ENCODE measurements at places on chromosomes 3 and 15.

GRCh38 chr3:4805662-4806061 is 173.6 kb upstream of the BHLHE40 start:
- no peak overlapping the region for H3K4me3 ChIP-seq
- no peak for DNase-seq
- no peak overlapping the region for H3K27ac ChIP-seq
- H3K4me1 ChIP-seq, result no peaks in the 10 kb centered on the region
- no peaks in the 10 kb centered on the region for H3K27me3 ChIP-seq
- H3K36me3 ChIP-seq, result no peaks in the 10 kb centered on the region

- no peaks in the 10 kb centered on the region for H3K27me3 ChIP-seq
- H3K4me1 ChIP-seq, result no peaks in the 10 kb centered on the region
- no peak for DNase-seq
- H3K36me3 ChIP-seq, result no peaks in the 10 kb centered on the region
- H3K27ac ChIP-seq, result no peak overlapping the region
- H3K4me3 ChIP-seq, result no peak overlapping the region
These were observed 11.0 kb upstream of the PLXNA1 start for GRCh38 chr3:126971891-126972351.

DNA sequence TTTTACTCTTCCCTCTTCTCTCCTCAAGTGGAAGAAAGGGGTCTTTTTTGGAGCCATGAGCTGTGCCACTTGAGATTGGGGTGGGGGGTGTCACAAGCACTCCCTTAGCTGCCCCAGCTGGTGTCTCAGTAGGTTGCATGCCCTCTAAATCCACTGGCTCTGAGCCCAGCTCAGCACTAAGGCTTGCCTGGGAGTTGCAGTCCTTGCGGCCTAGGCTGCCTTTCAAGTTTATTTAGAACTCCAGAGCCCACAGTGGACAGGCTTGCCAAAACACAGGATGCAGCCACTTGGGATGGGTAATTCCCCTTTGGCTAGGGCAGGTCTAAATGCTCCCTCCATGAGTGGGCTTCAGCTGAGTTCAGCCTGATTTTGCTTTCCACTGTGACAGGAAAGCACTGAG is 24.7 kb downstream of the C3orf20 start:
- no peaks in the 10 kb centered on the region for H3K36me3 ChIP-seq
- H3K4me3 ChIP-seq, result no peak overlapping the region
- no peak for DNase-seq

- no peaks in the 10 kb centered on the region for H3K4me1 ChIP-seq
- H3K4me3 ChIP-seq, result no peak overlapping the region
- no peaks in the 10 kb centered on the region for H3K36me3 ChIP-seq
- H3K27me3 ChIP-seq, result no peaks in the 10 kb centered on the region
- no peak overlapping the region for H3K27ac ChIP-seq
These were observed 213.6 kb downstream of the RBMS3 start for GRCh38 chr3:29494305-29495036.

DNA sequence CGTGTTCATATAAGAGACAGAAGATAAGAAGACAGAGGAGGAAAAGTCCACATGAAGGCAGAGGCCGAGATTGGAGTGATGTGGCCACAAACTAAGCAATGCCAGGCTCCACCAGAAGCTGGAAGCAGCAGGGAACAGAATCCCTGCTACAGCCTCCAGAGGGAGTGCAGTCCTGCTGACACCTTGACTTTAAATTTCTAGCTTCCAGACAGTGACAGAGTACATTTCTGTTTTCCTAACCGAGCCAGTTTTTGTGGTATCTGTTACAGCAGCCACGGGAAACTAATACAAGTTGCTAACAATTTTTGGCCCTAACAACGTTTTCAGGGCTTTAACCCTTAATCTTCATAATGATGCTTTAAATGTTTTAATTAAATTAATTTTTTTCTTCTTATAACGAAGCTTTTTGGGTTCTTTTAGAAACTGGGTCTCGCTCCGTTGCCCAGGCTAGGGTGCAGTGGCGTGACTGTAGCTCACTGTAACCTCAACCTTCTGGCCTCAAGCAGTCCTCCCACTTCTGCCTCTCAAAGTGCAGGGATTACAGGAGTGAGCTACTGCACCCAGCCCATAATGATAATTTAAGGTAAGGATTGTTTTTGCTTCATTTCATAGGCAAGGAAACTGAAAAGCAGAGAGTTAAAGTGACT is 202.3 kb upstream of the PROK2 start:
- no peaks in the 10 kb centered on the region for H3K27me3 ChIP-seq
- no peak overlapping the region for H3K4me3 ChIP-seq
- no peaks in the 10 kb centered on the region for H3K4me1 ChIP-seq
- no peak overlapping the region for H3K27ac ChIP-seq

GRCh38 chr3:186121278-186121677 is 12.4 kb upstream of the ETV5 start:
- H3K36me3 ChIP-seq, result no peaks in the 10 kb centered on the region
- H3K27ac ChIP-seq, result no peak overlapping the region
- no peak for DNase-seq
- no peaks in the 10 kb centered on the region for H3K27me3 ChIP-seq

GRCh38 chr3:33706056-33706455 is 12.0 kb downstream of the CLASP2 start:
- no peak for DNase-seq
- peaks cover 3% of the 10 kb centered on the region for H3K36me3 ChIP-seq
- no peaks in the 10 kb centered on the region for H3K27me3 ChIP-seq
- H3K4me3 ChIP-seq, result no peak overlapping the region

GRCh38 chr3:182105875-182106274 is 394.1 kb downstream of the SOX2 start:
- H3K27me3 ChIP-seq, result no peaks in the 10 kb centered on the region
- no peaks in the 10 kb centered on the region for H3K4me1 ChIP-seq
- no peak for DNase-seq
- no peak overlapping the region for H3K4me3 ChIP-seq
- H3K36me3 ChIP-seq, result no peaks in the 10 kb centered on the region

DNA sequence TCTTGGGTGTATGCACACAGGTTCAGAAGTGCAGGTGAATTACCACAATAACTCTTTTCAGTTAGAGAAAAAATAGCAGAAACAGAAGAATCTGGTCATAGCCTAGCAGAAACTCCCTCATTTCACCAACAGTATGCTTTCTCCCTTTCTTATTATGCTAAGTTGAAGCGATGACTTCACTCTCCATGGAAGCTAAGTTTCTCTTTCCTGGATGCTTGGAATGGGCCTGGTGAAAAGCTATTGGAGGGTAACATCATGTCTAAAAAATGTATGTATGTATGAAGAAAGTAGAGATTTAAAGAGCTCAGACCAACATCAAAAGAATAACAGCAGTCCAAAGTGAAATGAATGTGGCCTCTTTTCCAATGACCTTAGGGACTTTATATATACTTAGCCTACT is 145.5 kb downstream of the TIGIT start:
- H3K4me3 ChIP-seq, result no peak overlapping the region
- DNase-seq, result no peak
- H3K27me3 ChIP-seq, result no peaks in the 10 kb centered on the region
- no peaks in the 10 kb centered on the region for H3K36me3 ChIP-seq
- H3K4me1 ChIP-seq, result no peaks in the 10 kb centered on the region

- H3K27me3 ChIP-seq, result no peaks in the 10 kb centered on the region
- DNase-seq, result no peak
- no peak overlapping the region for H3K27ac ChIP-seq
- no peak overlapping the region for H3K4me3 ChIP-seq
These were observed 192.9 kb downstream of the RYR3 start for GRCh38 chr15:33503681-33504080.

GRCh38 chr15:39270934-39271333 is 309.9 kb upstream of the THBS1 start:
- peaks cover 21% of the 10 kb centered on the region for H3K4me1 ChIP-seq
- H3K27me3 ChIP-seq, result no peaks in the 10 kb centered on the region
- no peaks in the 10 kb centered on the region for H3K36me3 ChIP-seq
- H3K27ac ChIP-seq, result no peak overlapping the region
- DNase-seq, result no peak
- H3K4me3 ChIP-seq, result no peak overlapping the region

DNA sequence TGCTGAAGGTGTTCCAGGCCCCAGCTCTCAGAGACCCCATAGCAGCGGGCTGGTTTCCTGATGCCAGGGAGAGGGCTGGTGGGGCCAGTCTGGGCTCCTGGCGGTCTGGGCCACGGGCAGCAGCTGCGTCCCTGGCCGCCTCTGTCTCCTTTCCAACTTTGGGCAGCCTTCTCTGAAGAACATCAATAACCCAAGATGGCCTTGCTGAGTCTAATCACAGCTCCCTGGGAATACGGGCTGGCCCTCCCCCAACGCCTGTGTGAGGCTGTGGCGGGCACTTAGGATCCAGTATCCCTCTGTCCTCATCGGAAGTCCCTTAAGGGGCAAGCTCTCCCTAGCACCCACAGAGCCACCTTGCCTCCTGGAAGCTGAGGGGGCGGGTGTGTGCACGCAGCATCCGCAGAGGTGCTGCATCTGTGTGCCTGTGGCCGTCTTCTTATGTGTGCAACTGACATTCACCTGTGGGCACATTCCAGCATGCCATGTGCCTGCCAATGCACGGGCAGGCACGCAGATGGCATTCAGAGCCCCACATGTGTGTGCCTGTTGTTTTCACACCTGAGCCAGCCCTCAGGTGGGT is 2.1 kb downstream of the ATP2B2 start:
- no peak for DNase-seq
- H3K4me3 ChIP-seq, result peak overlapping the region; percentile 62
- H3K36me3 ChIP-seq, result no peaks in the 10 kb centered on the region
- H3K27ac ChIP-seq, result peak overlapping the region; percentile 80

- no peak overlapping the region for H3K27ac ChIP-seq
- no peaks in the 10 kb centered on the region for H3K27me3 ChIP-seq
- H3K4me3 ChIP-seq, result no peak overlapping the region
- DNase-seq, result no peak
- no peaks in the 10 kb centered on the region for H3K4me1 ChIP-seq
These were observed 34.7 kb upstream of the GCSAM start for GRCh38 chr3:112167758-112168157.

DNA sequence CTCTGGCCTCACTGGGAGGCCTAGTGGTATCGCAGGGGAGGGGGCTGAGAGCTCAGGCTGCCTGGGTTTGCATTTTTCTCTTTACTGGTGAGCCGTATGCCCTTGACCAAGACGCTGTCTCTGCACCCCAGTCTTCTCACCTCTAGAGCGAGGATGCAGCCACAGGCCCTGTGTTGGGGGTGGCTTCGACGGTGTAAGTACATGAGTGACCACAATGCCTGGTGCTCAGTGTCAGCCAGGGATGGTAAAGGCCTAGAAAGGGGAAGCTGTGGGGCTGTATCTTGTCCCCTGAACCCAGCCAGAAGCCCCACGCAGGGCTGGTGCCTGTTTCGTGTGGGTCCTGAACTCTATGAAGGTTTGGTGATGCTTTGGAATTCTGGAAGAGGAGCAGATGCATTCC is 19.8 kb downstream of the SYNM start:
- H3K4me1 ChIP-seq, result no peaks in the 10 kb centered on the region
- no peak for DNase-seq
- no peaks in the 10 kb centered on the region for H3K36me3 ChIP-seq
- H3K27ac ChIP-seq, result no peak overlapping the region

DNA sequence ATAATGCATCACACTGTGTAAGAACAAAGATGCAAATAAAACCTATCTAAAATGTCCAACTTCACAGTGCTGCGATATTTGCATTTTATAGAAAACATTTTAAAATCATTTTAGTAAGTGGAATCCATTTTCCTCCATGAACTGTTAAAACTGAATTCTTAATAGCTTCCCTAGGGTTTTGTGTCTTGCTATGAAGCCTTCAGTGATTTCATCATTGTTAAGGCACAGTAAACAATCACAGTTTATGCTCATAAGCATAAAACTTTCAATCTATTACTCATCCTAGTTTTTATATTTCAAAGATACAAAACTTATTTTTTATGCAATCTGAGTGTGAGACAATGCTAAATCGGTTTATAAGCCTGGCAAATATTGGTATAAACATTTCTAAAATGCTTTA is 509.7 kb downstream of the TUSC7 start:
- no peaks in the 10 kb centered on the region for H3K27me3 ChIP-seq
- peaks cover 22% of the 10 kb centered on the region for H3K4me1 ChIP-seq
- DNase-seq, result no peak
- H3K27ac ChIP-seq, result no peak overlapping the region
- no peak overlapping the region for H3K4me3 ChIP-seq

DNA sequence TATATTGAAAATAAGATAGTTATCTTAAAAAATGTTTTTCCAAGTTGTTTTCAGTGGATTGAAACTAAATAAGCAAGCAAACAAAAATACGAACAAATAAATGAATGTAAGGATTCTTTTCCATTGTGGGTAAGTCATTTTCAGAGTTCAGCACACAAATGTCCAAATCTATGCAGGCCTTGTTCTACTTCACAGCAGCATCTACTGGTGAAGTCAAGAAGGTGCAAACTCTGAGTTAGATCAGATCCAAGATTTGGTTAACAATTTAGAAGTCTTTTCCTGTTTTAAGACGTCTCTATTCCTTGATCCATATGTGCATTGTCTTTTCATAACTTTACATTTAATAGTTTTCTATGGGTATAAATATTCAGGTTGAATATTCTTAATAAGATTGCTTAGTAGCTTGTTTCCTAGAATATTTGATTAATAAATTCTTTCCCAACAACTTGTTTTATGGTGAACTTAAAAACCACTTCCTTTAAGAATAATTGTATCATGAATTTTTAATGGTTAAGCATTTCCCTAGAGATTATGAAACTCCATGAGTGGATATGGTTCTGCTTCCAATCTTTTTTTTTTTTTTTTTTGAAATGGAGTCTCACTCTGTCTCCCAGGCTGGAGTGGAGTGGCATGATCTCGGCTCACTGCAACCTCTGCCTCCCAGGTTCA is 10.5 kb downstream of the PTX3 start:
- no peak for DNase-seq
- H3K27ac ChIP-seq, result no peak overlapping the region
- H3K27me3 ChIP-seq, result no peaks in the 10 kb centered on the region

DNA sequence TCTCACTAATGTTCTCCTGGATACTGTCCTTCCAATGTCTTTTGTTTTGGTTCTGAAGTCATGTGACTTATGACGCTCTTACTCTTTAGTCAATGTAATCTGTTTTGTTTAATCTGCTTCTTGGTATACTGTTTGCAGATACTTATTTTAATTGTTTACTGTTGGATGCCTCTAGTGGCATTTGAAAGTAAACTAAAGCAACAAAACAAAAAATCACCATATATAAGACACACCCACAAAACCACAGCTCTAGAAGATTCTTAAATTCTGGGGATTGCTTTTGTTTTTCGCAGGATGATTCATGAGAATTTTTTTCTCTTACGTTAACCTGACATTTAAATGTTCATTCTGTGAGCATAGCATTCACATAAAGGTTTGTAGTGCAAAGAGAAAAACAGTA is 16.8 kb downstream of the SLC25A26 start:
- DNase-seq, result no peak
- no peaks in the 10 kb centered on the region for H3K27me3 ChIP-seq
- no peaks in the 10 kb centered on the region for H3K36me3 ChIP-seq
- peaks cover 2% of the 10 kb centered on the region for H3K4me1 ChIP-seq
- no peak overlapping the region for H3K4me3 ChIP-seq

DNA sequence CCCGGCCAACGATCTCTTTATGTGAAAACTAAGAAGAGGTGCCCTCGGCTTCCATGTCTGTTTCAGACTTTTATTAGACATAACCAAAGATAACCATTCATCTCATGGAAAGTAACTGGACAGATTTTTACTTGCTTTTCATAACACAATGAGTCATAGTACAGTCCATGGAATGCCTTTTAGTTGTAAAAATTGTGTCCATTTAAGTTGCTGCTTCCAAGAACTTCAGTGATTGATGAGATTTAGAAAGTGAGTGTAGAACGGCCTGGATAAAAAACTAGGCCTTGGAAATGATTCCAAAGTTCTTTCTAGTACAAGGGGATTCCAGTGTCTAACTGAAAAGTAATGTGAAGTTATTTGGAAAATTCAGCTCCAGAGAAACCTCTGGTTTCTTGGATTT is 10.8 kb downstream of the EIF2AK4 start:
- no peaks in the 10 kb centered on the region for H3K27me3 ChIP-seq
- peaks cover 40% of the 10 kb centered on the region for H3K36me3 ChIP-seq
- H3K4me1 ChIP-seq, result no peaks in the 10 kb centered on the region
- H3K4me3 ChIP-seq, result no peak overlapping the region
- no peak overlapping the region for H3K27ac ChIP-seq
- DNase-seq, result no peak
